ENCODE measurements at places on chromosomes 5 and 9.

GRCh38 chr9:136847826-136848392 lies 1.3 kb upstream of the PHPT1 start:
- peak; percentile 92 for DNase-seq

GRCh38 chr5:152335461-152335860 lies 69.6 kb downstream of the NMUR2 start:
- DNase-seq: no peak

DNA sequence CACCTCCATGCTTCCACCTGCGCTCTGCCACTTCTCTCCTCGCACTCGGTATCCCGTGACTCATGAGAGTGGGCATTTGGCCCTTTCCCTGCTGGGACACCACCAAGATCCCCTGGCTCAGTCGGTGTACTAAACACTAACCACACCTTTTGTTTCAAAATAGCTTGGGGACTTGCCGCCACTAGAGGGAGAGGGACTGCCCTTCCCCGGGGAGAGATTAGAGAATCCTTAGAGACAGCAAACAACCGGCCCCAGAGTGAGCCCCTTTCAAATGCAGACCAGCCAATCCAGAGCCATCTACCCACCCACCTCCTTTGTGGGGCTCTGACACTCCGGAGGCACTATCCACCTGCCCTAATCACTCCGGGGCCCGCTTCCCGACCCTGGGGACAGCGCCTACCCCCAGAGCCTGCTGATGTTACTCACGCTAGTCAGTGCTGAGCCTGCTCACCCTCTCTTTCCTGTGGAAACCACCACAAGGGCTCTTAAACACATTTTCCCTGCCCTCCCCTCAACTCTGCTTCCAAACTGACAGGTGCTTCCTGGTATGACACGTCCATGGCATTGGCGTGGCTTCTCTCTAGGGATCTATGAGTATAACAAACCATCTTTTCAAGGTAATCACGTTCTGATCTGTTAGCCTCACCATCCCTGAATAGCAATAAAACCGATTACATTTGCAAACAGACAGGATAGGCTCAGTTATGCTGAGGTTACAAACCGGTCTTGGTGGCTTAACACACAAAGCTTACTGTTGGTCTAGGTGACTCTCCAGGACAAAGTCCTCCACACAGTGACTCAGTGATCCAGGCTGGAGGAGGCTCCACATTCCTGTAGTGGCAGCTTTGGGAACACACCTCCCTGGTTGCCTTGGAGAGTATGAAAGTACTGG lies 180.1 kb upstream of the MVB12B start:
- DNase-seq: peak; percentile 18

DNA sequence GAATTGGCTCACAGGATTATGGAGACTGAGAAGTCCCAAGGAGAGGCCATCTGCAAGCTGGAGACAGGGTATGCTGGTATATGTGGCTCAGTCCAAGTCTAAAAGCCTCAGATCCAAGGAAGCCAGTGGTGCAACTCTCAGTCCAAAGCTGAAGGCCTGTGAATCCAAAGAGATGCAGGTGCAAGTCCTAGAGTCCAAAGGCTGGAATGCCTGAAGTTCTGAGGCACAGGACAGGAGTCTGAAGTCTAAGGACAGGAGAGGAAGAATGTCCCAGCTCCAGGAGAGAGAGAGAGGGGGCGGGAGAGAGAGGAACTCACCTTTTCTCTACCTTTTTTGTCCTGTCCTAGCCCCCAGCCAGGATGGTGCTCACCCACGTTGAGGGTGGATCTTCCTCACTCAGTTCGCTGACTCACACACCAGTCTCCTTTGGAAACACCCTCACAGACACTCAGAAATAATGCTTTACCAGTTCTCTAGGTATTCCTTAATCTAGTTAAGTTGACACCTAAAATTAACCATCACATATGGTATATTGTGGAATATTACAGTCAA lies 49.6 kb downstream of the KCNN2 start:
- no peak for DNase-seq

DNA sequence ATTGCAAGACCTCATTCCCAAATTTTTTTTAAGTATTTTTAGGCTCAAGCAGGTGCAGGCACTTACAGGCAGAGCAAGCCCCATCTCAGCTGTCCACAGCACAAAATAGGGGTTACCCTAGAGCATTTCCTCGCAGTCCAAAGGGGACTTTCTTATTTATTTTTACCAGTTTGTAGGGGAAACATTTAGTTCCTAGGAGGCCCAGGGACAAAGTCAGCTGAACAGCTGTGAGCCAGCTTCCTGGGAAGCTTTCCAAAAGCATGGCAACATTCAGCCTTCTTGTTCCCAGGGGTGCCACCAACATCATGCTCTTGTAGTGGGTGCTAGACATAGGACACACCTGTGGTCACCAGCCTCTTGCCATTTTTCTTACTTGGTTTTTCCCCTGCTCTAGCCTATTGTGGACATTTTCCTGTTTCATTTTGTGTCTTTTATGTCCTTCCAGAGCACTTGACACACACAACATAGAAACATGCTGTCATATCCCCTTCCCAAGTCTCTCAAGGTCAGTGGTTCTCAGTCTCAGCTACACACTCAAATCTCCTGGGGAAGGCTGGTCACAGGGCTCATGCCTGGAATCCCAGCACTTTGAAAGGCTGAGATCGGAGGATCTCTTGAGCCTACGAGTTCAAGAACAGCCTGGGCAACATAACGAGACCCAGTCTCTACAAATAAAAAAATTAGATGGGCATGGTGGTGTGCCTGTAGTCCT lies 38.2 kb downstream of the HAVCR1 start:
- no peak for DNase-seq

- DNase-seq: peak; percentile 3
Observed at GRCh38 chr5:18051953-18052352, 417.7 kb downstream of the TAF11L14 start.

DNA sequence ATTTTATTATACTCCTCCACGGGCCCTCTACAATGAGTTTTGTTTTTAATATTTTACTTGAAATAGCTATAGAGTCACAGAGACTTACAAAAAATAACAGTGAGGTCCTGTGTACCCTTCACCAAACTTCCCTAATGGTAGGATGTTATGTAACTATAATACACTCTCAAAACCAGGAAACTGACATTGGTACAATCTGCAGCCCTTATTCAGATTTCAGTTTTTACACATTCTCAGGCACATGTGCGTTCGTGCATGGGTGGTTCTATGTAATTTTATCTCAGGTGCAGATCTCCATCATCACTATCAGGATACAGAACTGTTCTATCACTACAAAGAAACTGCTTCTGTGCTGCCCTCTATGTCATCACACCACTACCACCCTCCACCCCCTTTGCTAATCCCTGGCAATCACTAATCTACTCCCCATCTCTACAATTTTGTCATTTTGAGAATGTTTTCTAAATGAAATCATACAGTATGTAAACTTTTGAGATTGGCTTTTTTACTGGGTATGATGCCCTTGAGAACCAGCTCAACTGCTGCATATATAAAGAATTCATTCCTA lies 16.4 kb downstream of the RAB14 start:
- no peak for DNase-seq

GRCh38 chr5:53944981-53945380 lies 365.4 kb downstream of the ARL15 start:
- no peak for DNase-seq

DNA sequence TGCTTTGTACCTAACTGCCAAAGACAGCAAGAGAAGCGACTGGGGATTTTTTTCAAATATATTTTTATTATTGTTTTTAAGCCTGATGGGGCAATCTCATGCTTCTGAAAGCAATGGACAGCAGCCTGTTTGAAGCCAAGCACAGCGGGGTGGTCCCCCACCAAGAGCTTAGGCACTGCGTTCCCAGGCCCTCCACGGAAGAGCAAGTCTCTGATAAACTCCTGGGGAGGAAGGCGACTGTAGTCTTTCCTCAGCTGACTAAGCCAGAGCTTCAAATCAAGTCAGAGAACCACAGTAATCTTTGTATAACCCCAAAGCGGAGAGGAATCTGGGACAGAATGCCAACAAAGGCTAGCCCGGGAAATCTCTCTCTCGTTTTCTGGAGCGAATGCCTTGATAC lies 54.4 kb downstream of the ARSB start:
- no peak for DNase-seq

Measured in MCF 10A (cell line).